ENCODE measurements at places on chromosomes 1 and 21.

GRCh38 chr1:54341763-54342162 is 64.4 kb downstream of the SSBP3 start:
- no peak for DNase-seq

GRCh38 chr1:51000651-51001050 is 30.6 kb downstream of the CDKN2C start:
- DNase-seq = no peak

- no peak for DNase-seq
Measured at GRCh38 chr1:218494449-218494852, 149.3 kb downstream of the TGFB2 start.

GRCh38 chr1:26542771-26543451 is 13.3 kb downstream of the RPS6KA1 start:
- no peak for DNase-seq

- DNase-seq = no peak
Measured at GRCh38 chr1:231315887-231316286, 21.8 kb downstream of the EXOC8 start.

- DNase-seq = no peak
Measured at GRCh38 chr21:35444391-35444790, 395.3 kb upstream of the RUNX1 start.

DNA sequence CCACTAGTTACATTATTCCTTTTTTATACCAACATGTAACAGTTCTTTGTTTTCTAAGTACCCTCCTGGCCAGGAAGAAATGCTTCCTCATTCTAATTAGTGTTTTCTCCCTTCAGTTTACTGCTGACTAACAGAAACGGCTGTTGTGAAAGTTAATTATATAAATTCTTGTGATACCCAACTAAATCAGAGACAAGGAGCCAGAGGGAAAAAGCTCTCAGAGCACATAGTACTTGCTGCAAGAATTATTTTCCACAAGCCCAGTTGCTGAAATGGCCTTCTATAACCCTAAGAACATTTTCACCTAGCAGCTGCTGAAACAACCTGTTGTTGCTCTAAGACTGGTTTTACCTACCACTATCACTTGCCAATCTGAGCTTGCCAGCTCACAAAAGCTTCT is 82.4 kb downstream of the FAF1 start:
- no peak for DNase-seq

DNA sequence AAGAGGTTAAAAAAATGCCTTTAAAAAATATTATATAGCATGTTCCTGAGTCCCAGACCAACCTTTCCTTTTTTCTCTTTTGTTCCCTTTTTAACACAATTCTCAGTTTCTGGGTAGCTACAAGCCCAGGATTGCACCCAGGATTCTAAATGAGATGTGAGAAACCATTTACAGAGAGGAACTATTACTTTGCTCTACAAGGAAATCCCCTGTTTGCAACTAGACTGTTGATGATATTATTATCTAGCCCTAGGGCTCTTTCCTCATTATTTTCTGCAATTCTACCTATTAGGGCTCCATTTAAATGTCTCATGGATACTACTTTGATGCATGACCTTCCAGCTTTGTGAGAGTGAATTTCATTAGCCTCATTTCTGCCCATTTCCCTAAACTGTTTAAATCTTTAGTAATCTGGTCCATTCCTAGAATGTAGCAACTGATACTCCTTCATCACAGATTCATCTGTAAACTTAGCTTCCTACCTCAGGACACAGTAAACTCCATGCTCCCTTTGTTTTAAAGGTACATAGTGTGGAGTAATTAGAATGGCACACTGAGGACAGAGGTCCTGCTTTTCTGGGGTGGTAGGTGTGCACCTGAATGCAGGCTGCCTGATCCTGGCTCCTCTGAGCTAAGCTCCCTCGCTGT is 7.1 kb upstream of the KIF14 start:
- no peak for DNase-seq

- DNase-seq = no peak
Measured at GRCh38 chr1:204341380-204341779, 18.3 kb downstream of the PLEKHA6 start.

- no peak for DNase-seq
Measured at GRCh38 chr1:180137776-180138175, 16.9 kb upstream of the QSOX1 start.

DNA sequence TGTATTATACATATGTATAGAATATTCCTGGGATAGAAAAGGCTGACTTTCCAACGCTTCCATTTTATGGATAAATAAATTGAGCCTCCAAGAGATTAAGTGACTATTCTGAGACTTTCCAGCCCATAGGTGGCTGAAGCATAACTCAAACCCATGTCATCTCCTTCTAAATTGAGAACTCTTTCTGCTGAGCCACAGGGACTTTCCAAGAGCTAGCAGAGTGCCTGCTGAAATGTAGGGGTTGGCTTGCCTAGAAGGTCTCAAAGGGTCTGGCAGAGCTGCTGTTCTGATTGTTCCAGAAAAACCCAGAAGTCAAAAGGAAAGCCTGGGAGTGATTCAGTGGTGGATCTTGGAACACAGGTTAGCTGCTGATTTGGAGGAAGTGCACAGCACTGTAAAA is 146.4 kb upstream of the BEND5 start:
- DNase-seq = no peak

GRCh38 chr1:28035420-28035819 is 53.0 kb downstream of the EYA3 start:
- DNase-seq = no peak

DNA sequence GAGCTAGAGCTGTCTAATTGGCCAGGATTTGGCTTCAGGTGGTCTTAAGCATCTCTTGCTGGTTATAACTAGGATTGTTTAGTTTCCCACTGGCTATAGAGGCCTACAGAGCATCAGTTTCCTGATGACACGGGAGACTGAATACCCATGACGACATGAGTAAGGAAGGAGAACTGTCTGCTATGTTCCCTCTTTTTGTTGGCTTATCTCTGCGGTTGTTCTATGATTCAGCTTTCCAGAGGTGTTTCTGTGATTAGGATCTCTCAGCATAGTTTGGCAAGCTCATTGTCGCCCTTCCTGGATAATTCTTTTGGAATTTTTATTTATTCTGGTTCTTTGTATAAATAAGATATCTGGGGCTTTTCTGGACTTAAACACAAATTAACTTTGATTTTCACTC is 163.4 kb downstream of the OLFM3 start:
- no peak for DNase-seq

GRCh38 chr1:47226839-47227215 is 5.2 kb downstream of the TAL1 start:
- no peak for DNase-seq

GRCh38 chr1:145716641-145717345 is 2.5 kb upstream of the CD160 start:
- DNase-seq = no peak

- DNase-seq = no peak
Measured at GRCh38 chr1:177772386-177772960, 197.4 kb downstream of the SEC16B start.

- no peak for DNase-seq
Measured at GRCh38 chr1:159602501-159602999, 14.9 kb downstream of the APCS start.

DNA sequence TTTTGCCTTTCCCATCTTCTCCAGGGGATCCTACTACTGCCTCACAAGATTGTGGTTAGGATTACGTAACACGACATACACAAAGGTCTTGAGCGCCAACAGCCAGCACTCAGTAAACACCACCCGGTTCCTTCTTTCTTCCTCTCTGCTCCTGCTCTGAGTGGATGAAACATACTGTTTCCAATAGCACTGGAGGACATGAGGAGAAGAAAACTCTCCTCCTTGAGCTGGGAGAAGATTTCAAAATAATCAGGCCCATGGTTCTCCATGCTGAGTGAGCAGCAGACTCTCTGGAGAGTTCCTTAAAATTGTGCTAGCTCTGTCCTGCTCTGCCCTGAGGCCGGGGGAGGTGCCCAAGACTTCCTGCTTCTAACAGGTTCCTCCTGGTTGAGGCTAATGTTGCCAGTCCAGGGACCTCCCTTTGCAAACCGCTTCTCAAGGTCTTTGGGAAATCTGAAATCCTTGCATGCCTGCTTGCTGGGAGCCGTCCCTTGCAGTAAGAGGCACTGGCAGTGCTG is 29.4 kb upstream of the MX1 start:
- DNase-seq = no peak

GRCh38 chr1:84366786-84367185 is 31.5 kb upstream of the DNASE2B start:
- no peak for DNase-seq

DNA sequence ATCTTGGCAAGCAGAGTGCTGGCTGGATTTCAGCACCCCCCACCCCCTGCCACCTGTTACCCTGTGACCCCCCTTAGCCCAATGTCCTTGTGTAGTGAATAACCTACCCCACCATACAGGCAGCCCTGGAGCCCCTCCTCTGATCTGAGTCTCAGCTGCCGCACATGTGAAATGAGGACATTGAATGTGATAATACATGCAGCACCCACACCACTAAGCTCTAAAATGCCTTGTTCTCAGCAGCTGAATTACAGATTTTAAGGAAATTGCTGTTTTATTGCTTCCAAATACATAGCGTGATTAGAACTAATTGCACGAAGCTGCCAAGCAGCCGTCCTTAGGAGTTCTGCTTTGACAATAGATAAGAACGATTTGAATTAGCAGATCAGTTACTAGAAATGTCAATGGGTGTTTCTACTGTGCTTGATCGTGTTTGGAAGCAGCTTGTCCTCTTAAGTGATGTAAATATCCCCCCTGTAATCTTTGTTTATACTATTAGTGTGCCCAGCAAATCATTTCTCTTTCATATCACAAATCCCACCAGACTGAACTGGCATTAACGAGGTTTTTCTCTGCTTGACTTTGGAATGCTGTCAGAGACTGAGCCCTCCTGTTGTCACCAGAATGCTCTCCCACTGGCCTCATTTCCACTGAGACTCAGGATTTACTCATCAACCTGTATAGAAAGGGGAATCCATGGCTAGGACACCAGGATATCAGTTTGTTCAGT is 4.9 kb downstream of the SLAMF8 start:
- no peak for DNase-seq

DNA sequence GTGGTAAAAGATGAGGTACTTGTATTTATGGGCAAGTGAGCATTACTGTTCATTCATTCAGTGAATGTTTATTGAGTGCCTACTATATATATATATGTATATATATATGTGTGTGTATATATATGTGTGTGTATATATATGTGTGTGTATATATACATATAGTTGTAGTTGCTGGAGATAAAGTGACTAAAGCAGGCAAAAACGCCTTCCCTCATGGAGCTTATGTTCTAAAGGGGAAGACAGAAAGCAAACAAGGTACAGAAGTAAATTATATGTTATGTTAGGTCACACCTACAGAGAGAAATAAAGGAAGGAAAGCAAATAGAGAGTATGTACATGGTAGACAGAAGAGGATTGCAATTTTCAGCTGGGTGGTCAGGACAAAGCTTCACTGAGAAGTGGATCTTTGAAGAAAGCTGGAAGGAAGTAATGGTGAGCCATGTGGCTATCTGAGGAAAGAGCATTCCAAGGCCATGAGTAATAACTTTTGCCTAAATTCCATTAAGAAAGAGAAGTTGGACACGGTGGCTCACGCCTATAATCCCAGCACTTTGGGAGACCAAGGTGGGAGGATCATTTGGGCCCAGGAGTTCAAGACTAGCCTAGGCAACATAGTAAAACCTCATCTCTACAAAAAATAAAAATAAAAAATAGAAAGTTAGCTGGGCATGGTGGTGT is 33.5 kb upstream of the KLF17 start:
- DNase-seq = no peak

DNA sequence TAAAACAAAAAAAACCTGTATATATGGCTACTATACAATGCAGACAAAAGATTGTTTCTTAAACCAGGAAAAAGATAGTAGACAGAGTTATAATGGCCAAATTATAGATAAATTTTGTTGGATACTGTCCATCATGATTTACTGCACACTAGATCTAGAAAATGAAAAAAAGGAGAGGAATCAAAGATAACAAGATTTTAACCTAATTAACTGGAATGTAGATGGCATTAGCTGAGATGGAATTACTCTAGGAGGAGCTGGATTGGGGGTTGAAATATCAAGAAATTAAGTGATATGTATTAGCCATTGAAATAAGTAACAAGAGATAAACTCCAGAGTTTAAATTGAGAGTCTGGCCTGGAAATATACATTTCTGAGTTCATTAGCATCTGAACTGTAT is 1489.1 kb downstream of the PLA2G4A start:
- DNase-seq = no peak

DNA sequence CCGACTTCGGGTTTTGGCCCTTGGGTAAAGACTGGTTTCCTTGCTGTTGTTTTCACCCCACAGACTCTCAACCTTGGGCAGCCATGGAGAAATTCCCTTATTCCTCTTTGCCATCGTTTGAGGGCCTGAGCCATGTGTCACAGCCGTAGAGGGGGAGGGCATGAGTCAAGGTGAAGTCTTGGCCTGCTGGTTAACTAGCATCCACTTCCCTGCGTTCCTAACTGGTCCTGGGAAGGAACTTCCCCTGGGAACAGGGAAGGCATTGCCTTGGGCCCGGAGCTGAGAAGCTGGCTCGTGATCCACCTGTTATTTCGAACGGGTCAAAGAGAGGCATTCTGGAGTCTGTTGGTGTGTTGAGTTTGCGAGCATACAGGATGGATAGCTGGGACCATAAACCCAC is 464.9 kb downstream of the CAMTA1 start:
- no peak for DNase-seq

DNA sequence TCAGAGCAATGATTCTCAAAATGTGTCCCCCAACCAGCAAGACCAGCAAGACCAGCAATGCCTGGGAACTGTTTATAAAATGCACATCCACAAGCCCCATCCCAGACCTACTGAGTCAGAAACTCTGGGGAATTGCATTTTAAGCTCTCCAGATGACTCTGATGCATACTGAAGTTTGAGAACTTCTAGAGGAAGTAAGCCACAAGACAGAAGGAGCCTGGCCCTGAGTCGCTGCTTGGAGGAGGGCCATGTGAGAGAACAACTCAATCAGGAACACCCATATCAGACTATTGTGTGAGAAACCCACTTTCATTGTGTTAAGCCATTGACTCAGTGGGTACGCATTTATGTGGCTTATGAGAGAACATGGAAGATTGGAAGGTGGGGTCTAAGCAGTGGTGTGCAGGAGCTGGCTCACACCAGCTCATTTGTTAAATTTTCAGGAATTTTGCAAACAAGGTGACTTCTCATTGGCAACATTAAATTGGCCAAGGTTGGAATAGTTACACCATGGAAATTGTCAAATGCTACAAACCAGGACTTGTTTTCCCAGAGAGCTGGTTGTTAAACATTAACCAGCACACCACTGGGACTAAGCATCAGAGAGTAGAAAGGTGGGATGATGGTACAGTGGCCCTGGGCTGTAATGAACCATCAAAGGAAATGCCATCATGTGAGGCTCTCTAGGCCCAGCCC is 38.9 kb downstream of the ATP1A1 start:
- no peak for DNase-seq

- no peak for DNase-seq
Measured at GRCh38 chr1:164770131-164770529, 211.1 kb downstream of the PBX1 start.

- DNase-seq = no peak
Measured at GRCh38 chr1:45815667-45816458, 12.5 kb downstream of the MAST2 start.

GRCh38 chr1:33925586-33925985 is 61.7 kb downstream of the HMGB4 start:
- DNase-seq = no peak

Data from stimulated activated CD4-positive, alpha-beta T cell treated with anti-CD3 and anti-CD28 coated beads, TNF-alpha, amount 100 ng/mL, for 48 hours (primary cell).